CD4-positive, alpha-beta T cell treated with Interferon alpha-2 for 1 hour (primary cell): ENCODE measurements at places on chromosomes 4 and X.

GRCh38 chr4:114997576-114998247 lies 115.7 kb downstream of the NDST4 start:
- no peak for DNase-seq

DNA sequence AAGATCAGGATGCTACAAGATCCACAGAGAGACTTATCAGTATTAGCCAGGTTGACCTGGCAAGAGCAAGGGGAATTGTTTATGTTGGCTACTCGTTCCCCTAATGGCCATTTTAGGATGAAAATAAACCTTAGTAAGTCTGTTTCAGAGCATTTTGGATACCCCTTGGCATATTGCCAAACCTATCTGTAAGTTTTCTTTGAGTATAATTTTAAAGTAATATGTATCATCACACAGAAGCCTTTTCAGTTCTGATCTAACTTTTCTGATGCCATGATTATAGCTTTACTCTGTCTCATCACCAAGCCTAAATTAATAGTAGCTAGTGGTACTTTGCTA lies 99.7 kb downstream of the TSPAN7 start:
- no peak for DNase-seq

DNA sequence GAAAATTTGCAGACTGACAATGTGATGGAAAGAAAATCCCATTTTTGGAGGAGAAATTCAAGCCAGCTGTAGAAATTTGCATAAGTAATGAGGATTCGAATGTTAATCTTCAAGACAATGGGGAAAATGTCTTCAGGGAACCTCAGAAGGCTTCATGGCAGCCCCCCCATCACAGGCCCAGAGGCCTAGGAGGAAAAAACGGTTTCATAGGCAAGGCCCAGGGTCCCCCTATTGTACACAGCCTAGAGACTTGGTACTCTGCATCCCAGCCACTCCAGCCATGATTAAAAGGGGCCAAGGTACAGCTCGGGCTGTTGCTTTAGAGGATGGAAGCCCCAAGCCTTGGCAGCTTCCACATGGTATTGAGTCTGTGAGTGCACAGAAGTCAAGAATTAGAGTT lies 303.6 kb upstream of the PCDH7 start:
- no peak for DNase-seq

DNA sequence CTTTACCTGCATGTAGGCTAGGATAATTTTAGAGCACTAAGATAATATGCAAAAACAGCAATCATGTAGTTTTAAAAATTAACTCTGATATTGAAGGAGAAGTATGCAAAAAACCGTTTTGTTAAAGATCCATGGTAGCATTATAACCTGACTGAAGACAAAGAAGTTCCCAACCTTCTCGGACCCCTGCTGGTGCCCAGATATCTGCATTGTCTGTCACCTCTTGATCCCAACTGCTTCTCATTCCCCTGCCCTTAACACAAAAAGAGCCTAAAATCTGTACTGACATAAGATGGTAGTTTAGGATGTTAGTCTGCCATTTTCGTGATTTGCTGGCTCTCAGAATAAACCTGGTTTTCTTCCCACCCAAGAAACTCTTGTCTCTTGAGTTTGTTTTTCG lies 61.5 kb upstream of the UCP1 start:
- no peak for DNase-seq

DNA sequence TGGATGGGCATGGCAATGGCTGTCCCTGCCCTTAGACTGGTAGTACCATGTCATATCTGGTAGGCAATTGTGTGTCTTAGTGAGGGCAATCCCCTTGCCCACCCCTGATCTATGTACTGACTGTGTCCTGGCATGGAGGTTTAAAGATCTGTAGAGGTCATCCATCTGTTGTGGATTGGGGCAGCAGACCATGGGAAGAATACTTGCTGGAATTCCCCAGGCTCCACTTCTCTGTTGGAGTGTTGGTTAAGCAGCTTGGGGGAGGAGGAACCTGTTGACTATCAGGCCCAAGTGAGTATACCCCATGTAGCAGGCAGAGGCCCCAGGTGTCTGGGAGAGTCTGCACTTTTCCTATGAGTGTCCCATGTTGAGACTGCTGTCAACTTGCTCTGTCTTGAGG lies 246.7 kb upstream of the DIPK2B start:
- DNase-seq = no peak

- DNase-seq = no peak
Measured at GRCh38 chrX:18047491-18047890, 173.2 kb downstream of the BEND2 start.
